ENCODE measurements at places on chromosomes 3 and 15. TPM values are rescaled to one million over a fixed set of nuclear protein-coding genes. Genes with fewer than 3 reads are reported as not detected.

Gene CCDC191
- 1.3 TPM for total RNA-seq

Gene MAP1A
- 13.8 TPM for total RNA-seq

Gene SEMA7A
- total RNA-seq, result 2.1 TPM

Gene RARB
- total RNA-seq, result 4.8 TPM

DNA sequence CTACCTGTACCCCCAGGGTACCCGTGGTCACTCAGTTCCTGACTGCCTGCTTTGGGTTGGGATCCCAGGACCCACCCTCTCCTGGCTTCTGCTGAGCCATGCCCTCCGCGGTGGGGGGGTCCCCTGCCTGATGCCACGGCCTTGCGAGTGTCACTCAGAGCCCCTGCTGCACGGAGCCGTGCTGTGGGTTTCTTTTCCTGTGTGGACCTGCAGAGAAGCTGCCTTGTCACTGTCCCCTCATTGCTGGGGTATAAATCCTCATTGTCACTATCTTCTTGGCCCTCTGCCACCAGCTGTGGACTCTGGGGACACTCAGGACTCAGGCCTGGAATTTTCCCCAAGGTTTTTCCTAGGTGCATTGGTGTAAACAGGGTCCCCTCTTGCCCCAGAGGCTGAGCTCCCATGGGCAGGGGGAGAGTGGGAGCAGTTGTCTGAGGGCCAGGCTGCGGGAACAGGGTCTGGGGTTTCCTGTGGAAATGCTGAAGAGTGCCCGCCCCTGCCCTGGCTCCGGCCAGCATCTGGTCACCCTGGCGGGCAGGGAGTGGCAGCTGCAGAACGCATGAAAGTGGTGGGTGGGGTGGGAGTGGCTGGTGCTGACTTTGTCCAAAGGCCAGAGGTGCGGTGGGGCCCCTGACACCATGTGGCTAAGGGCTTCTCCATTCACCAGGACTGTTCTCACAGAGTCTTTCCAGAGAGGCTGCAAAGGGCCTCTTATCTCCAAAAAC, 191.7 kb downstream of the GOLGA6L6 start:
- peak; percentile 92 for DNase-seq

Gene TFDP2
- 42.6 TPM for total RNA-seq

DNA sequence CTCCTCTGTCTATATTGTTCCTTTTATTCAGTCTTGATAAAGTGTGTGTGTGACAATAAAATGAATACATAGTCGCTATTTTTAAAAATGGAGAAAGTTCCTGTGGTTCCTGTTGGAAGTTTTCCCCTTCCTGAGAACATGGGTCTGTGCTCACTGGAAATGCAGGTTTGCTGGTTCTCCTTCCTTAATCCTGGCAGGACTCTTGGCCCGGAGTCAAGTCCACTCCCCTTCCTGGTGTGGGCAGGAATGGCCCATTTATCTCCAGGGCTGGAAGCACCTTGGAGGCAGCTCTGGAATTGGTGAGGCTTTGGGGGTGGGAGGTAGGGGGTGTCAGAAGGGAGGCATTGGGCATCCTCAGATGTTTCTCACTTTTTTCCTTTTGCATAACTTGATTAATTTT, 30.1 kb downstream of the FOXL2 start:
- no peak for DNase-seq

DNA sequence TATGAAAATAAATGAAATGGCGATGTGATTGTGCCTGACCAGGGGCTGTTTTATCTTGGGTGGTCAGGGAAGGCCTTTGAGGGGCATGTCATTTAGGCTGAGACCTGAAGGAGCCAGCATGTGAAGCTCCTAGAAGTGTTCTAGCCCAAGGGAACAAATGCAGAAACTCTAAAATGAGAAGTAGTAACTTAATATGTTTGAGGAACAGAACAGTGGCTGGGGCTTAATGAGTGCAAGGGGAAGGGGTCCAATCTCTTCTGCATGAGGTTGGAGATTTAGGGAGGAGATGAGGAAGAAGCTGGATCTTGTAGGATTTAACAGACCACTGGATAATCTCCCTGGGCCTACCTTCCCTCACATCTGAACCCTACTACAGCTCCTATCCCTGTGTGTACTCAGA, 110.5 kb downstream of the AKAP13 start:
- DNase-seq, result no peak

DNA sequence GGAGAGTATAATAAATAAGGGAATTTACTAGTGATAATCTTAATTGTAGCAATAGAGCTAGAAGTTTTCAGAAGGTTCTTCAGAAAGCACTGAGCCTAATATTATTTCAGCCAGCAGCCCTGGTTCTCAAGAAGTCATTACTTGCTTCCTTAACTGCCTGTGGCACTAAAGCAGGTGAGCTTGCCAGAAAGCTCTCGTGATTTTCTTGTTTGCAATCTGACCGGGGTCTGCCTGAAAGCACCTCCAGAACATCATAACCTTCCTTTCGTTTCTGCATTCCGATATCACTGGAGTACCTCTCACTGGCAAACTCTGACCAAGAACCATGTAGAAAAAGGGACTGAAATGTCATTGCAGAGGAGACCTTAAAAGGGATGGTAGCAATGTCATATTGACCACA, 510.3 kb downstream of the ZIC1 start:
- no peak for DNase-seq

DNA sequence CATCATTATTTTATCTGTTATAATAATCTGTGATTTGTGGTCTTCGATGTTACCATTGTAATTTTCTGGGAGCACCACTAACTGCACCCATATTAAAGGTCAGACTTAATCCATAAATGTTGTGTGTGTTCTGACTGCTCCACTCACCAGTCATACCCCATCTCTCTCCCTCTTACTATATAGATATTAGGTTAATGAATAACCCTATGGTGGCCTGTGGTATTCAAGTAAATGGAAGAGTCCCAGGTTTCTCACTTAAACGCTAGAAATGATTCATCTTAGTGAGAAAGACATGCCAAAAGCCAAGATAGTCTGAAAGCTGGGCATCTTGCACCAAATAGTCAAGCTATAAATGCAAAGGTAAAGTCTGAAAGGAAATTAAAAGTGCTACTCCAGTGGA, 1358.5 kb downstream of the ROBO2 start:
- DNase-seq, result no peak

Gene SCAANT1
- total RNA-seq, result not detected

DNA sequence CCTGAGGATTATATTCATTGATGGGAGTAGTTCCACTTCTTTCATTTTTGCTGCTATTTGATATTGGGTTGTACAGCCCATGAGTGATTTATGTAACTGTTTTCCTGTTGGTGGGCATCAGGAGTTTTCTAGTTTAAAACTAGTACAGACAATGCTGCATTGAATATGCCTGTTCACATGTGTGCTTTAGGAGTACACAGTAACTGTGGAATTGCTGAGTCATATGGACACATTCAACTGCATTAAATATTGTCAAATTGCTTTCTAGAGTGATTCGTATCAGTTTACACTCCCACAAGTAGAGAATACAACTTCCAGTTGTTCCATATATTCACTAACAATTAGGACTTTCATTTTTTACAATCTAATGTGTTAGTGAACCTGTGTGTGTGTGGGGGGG, 59.8 kb upstream of the THSD4 start:
- no peak for DNase-seq

GRCh38 chr3:41715376-41715775, 246.5 kb downstream of the ULK4 start:
- DNase-seq, result no peak

- no peak for DNase-seq
These were observed 8.6 kb upstream of the NR2F2 start for GRCh38 chr15:96321639-96322535.

All from mesenteric fat pad (tissue), 1 donor.